ENCODE measurements at places on chromosomes 1 and 21.
A peak's percentile ranks its signal among the peaks of the same experiment; 100 is the strongest.

GRCh38 chr1:173878251-173878650 is 10.1 kb downstream of the ZBTB37 start:
- DNase-seq = no peak

- no peak for DNase-seq
Observed at GRCh38 chr1:116538544-116538943, 32.3 kb downstream of the CD58 start.

DNA sequence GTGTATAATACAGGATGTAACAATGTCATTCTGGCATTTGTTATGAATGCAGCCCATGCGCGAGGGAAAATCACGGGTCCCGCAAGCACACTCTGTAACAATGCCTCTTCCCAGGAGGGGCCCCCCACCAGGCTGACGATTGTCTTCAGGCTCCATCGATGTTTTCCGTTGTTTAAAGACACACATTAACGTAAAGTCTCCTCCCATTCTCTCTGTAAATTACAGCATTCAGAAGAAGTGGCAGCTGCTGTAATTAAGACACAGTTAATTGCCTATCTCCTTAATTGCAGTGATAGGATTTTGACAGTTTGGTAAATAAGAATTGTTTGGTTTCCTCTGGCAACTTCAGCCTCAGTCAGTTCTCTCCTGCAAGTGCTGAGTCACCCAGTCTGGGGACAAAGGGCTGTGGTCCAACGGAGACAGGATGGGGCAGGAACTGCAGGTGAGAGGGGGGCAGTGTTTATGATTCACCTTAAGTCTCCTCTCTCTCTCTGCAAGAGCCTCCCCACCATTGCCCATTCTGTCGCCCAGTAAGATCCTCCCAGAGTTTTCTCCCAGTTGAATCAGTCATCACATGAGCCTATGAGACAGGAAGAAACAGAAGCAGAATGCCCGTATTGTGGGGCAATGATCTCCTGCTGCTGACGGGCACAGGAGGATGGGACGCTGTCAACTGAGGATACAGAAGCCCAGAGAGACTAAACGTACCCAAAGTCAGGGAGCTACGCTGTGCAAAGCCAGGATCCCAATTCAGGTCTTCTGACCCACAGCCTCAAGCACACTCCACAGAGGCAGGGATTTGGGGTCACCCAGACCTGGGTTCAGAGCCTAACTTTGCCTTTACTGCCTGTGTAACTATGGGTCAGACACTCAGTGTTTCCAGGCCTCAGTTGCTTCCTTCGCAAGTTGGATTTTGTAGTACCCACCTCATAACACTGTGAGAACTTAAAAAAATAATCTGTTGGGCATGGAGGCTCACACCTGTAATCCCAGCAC is 110.0 kb downstream of the ADSS2 start:
- DNase-seq = no peak

GRCh38 chr1:69284508-69284907 is 283.2 kb upstream of the LRRC7 start:
- no peak for DNase-seq

DNA sequence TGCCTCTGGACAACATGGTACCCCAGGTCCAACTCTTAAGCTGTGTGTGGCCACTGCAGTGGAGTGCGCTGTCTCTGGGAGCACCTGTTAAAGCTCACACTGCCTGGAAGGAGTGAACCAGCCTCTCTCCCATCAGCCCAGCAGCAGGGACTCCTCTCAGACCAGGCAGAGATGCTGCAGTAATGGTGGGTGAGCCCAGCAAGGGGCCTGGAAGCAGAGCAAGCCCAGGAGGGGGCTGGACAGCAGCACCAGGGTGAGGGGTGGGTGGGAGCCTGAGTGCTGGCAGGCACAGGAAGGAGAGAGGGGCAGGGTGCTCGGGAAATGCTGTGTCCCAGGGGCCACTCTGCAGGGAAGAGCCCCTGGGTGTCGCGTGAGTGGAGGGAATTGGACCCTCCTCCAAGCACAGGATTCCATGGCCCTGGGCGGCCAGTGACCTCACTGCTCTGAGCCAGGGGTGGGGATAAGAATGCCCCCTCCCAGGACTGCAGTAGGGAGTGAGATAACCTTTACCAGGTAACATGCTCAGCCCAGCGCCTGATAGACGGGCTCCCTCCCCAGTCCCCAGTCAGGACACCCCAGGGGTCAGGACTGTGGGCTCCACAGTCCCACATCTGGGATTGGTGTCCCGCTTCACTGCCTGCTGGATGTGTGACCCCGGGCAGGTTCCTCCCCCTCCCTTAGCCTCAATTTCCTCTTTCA is 313.1 kb downstream of the MATN1 start:
- DNase-seq = peak; percentile 58

DNA sequence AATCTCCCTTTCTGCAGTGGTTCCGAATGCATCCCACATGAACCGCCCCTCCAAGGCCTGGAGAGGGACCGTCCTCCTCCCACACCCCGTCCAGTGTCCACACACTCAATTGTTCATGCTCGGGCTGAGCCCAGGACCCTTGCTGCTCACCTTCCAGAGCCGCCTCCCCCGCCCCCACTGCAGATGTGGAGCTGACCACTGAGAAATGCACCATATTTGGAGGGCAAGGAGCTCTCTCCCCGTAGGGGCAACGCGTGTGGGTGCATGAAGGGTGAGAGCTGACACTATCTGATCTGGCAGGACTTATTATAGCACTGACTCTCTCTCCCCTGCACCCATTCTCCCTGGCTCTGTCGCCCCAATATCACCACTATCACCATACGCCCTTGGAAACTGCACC is 4.0 kb upstream of the S100A3 start:
- peak; percentile 78 for DNase-seq

GRCh38 chr1:19229828-19230325 is 19.8 kb upstream of the UBR4 start:
- peak; percentile 18 for DNase-seq

DNA sequence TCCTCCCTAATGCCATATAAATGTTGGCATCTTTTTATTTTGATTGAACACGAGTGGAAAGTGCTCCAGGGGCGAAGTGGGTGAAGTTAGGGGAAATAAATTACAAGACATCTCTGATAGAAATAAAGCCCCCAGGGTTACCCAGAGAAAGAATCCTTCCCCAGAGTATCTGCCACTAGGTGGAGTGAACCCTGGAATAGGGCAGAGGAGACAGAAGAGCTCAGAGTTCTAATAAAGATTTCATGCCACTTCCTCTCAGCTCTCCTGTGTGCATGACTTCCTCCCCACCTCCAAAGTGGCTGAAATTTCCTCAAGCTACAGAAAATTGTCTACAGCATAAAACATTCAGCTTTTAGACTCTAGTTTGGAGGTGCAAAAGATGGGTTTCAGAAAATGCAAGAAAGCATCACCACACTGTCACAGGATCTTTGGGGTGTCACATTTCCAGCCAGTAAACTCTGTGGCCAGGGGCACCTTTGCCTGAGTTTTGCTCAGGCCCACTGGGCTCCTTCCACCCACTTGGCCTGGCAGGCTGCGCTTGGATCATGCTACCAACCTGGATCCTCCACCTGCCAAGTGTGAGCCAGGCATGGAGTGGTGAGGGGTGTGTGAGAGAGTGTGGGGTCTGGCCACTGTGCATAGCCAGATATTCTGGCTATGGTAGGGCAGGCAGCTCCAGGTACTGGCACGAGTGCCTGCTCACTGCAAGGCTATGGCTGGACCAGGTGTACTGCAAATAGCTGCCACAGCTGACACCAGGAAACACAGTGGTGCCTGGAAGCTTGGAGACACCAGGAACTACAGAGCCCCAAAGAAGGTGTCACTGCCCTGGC is 208.8 kb upstream of the USP25 start:
- no peak for DNase-seq

DNA sequence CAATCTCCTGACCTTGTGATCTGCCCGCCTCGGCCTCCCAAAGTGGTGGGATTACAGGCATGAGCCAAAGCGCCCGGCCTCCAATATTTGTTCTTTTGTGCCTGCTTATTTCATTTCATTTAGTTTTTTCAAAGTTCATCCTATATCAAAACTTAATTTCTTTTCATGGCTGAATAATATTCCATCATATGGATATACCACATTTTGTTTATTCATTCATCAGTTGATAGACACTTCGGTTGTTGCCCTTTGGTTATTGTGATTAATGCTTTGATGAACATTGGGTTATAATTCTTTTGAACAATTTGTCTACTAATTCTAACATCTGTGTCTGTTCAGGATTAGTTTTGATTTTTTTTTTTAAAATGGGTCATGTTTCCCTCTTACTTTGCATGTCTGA is 41.7 kb downstream of the SFPQ start:
- DNase-seq = no peak

DNA sequence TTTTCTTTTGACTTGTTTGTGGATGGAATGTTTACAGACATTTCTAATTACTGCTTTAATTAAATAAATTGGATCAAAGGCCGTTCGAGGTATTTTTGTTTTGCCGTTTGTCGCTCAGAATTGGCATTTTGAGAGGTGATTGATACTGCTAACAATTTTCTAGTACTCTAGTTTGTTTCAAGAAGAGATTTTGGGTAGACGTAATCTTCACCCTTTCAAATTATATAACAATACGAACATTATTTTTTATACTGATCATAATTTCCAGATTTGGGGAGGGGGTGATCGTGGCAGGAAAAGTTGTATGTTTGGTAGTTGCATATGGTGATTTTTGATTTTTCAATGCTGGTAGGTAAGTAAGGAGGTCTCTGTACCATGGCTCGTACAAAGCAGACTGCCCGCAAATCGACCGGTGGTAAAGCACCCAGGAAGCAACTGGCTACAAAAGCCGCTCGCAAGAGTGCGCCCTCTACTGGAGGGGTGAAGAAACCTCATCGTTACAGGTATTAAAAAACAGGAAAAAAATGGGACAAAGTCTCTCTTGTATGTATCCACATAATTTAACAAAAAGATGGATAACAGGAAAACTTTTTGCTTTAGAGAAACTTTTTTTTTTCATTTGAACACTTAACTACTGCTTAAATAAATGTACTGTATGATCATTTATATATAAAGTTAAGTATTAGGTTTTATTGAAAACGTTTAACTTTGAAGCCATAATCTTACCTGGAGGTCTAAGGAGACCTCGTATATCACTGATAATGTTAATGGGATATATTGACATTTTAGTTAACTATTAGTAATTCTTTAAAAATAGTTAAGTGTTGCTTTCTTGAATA is 1.7 kb downstream of the H3-3A start:
- no peak for DNase-seq

- no peak for DNase-seq
Observed at GRCh38 chr1:197619008-197619640, 156.2 kb downstream of the DENND1B start.

DNA sequence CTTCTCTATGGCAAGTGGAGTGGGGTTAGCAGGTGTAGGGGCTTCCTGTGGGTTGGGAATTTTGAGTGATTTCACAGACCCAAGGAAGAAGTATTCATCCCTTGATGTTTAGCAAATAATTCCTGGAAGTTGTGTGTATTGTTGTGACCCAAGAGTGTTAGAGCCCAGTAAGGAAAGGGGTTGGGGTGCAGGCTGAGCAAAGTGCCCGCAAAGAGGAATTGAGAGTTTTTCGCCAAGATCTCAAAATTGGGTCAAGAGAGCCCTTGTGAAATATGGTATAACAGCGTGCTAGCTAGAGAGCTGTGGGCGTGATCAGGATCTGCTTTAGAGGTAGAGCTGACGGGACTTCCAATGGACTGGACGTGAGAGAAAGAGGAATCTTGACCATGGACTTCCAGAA is 73.0 kb upstream of the LAPTM5 start:
- no peak for DNase-seq

DNA sequence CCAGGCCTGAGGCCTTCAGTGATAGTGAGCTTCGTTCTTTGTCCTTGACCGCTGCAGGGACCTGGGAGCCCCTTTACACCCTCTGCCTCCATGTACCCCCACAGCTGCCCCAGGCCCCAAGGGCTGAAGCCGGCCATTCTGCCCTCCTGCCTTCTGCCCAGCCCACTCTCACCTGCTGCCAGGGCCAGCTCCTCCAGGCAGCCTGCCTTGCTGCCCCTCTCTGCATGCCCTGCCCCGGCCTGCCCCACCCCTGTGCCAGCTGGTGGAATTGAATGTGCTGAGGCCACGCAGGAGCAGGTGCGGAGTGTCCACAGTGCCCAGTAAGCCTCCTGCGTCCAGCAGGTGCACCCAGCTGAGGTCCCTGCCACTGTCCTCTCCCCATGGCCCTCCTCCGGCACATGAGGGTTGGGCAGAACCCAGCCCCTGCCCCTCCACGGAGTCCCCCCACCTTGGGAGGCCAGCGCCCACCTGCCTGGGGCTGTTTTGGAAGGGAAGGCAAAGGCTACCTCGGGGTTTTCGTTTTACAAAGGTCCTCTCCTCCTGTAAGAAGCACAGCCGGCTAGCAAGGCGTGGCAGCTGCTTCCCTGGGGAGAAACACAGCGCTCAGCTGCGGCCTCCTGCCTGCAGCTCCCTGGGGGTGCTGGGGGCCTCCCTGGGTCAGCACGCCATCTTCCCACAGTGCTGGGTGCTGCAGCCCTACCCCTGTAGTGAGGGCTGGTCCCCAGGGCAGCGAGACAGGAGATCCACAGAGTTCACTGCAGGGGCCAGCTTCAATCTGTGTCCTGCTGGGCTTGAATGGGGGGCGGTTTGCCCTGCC is 21.0 kb downstream of the MMEL1 start:
- no peak for DNase-seq

DNA sequence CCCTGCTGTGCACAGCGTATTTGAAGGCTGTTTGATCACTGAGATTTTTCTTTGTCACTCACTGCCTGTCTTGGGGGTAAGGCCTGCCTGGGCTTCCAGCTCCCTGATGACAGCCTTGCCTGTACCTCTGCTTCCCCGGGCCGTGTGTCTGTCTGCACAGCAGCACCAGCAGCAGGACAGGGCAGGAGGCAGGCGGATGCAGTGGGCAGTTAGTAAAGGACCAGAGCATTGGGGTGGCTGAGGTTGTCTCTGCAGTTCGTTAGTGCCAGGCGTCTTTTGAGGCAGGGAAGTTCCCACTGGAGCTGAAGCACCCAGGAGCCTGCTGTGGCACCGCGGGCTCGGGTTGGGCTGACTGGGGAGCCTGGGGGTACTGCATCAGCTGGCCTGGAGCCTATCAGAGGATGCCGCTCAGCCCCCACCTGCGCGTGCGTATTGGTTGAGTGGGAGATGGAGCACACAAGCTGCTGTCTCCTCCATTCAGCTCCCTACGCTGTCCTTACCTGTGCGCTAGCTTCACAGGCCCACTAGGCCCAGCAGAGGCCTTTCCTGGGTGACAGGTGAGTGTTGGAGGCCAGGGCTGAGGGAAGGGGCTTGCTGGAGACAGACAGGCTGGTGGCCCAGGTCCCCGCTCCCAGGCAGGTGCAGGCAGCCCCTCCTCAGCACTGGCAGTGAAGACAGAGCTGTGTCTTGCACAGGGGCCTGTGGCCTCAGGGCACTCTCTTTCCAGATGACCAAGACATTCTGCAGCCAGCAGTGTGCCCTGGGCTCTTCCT is 28.2 kb downstream of the SNAP47 start:
- no peak for DNase-seq

- DNase-seq = no peak
Observed at GRCh38 chr1:150271291-150271959, 1.2 kb upstream of the C1orf54 start.

GRCh38 chr21:32494934-32495709 is 82.6 kb downstream of the EVA1C start:
- DNase-seq = no peak

GRCh38 chr21:39666681-39667315 is 54.1 kb downstream of the B3GALT5 start:
- DNase-seq = no peak

- DNase-seq = no peak
Observed at GRCh38 chr1:65467536-65467935, 47.1 kb downstream of the LEPR start.
